ENCODE measurements at places on chromosomes 2 and 18.
A peak's percentile ranks its signal among the peaks of the same experiment; 100 is the strongest.

DNA sequence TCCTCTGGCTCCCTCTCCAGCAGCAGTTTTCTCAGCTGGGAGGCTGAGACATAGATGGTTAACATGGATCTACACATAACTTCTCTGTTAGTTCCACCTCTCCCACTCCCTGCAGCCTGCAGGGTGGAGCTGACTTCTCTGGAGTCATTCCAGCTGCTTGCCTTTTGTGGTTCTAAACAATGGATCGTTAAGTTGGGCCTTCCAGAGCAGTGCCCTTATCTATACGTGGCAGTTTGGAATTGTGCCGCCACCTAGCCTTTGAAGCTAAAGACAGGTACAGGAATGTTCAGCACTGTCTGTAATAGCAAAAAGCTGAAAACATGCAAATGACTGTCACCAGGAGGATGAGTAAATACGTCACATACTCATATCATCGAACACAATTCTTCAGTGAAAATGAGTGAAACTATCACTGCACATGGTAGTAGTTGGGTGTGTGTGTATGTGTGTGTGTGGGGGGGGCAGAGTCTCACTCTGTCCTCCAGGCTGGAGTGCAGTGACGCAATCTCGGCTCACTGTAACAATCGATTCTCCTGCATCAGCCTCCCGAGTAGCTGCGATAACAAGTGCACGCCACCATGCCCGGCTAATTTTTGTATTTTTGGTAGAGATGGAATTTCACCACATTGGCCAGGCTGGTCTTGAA is 50.3 kb downstream of the SH2D6 start:
- DNase-seq: no peak

GRCh38 chr2:16128746-16129610 is 188.6 kb downstream of the MYCN start:
- DNase-seq: no peak

- no peak for DNase-seq
Measured at GRCh38 chr18:37254236-37254754, 311.3 kb downstream of the CELF4 start.

DNA sequence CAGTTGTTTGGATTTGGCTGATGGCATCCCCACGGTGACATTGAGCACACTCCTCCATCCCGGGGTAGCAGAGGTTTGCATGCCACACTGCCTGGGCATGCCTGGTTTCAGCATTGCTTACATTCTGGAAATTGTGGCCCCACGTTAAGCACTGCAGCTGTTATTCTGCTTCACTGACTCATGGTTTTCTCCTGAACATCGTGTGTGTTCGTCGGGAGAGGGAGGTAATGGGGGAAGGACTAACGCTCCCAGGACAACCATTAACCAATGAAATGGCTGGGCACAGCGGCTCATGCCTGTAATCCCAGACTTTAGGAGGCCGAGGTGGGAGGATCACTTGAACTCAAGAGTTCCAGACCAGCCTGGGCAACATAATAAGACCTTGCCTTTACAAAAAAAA is 28.2 kb upstream of the YWHAQ start:
- no peak for DNase-seq

DNA sequence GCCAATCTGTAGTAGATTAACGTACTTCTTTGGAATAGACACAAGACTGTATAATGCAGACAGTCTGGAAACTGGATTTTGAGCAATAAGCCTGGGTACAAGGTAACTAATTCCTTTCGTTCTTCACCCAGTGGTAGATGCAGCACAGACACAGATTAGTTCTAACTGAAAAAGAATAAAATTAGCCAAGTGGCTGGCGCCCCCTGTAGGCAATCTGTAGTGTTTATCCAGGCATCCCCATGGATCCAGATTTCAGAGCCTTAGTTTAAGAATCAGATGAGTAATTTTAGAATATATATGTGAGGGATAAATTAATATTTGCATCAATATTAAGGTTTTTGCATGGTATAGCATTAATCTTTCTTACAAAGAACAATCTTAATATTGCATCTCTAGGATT is 563.9 kb downstream of the DCC start:
- DNase-seq: peak; percentile 30

GRCh38 chr18:2994603-2995432 is 18.1 kb downstream of the LPIN2 start:
- DNase-seq: no peak

DNA sequence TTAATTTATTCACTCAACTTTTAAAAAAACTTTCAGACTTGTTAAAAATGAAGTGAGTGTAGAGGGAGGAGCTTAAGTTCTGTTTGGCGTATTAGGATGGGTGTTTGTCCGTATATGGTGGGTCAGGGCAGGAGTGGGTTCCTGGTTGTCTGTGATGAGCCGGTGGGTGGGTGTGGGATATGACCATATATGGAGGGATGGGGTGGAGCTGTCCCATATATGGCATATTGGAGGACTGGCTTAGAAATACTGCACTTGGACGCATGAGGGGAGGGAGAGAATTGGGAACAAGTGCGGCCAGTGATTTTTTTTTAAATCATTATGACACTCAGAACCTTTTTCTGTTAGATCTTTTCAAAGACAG is 1.5 kb downstream of the KDM3A start:
- peak; percentile 90 for DNase-seq

DNA sequence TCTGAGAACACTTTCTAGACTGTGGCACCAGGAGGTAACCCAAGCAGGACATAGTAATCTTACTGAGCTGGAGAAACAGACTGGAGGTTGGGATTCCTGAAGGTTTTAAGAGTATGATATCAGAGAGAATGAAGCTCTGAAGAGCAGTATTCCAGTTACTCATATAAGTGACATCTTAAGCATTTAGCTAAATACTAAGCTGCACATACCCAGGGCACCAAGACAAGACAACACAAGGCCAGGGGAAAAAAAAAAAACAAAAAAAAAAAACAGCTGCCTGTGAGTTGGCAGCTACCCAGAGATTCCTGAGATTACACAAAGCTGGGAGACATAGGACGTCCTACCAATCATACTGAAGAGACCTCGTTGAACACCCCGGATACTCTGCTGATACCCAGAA is 175.8 kb downstream of the SRBD1 start:
- no peak for DNase-seq

- no peak for DNase-seq
Measured at GRCh38 chr2:38317725-38318124, 59.3 kb downstream of the ATL2 start.

GRCh38 chr2:46679761-46680160 is 200.4 kb downstream of the TMEM247 start:
- no peak for DNase-seq

DNA sequence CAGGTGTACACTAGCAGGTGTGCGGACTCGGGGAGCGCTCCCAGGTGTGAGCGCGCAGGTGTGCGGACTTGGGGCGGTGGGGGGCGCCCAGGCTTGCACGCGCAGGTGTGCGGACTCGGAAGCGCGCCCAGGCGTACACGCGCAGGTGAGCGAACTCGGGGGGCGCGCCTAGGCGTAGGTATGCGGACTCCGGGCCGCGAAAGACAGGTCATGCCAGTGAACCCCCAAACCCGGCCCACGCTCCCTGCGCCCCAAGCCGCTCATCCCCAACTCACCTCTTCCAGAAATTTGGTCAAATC is 342 bp downstream of the CYB5A start:
- DNase-seq: no peak

- no peak for DNase-seq
Measured at GRCh38 chr2:65937379-65938160, 497.4 kb upstream of the MEIS1 start.

DNA sequence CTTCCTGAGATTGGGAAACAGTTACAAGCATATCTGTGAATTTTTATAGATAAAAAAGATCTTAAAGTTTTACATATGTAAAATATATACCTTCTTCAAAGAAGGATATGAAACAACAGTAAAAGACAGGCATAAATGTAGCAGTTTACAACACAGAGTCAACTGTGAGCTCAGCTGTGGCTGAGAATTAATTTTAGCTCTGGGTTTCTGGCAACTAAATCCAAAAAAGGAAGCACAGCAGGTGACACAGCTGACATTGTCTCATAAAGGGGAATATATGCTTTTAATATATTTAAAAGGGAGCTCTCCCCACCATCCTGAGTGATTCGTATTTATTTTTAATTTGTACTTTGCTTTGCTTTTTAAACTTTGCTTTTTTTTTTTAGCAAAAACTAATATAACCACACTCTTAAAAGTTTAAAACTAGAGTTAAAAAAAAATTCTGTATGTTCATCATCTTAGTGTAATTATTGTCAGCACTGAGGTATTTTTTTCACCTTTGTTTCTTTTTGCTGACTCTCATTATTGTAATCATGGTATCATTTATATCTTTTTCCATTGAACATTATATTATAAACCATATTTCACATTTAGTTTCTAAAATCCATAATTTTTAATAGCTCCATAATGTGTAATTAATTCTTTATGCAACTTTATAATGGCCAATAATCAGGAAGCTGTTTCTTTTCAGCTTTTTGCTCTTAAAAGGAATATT is 6.7 kb downstream of the TUBB6 start:
- DNase-seq: no peak

GRCh38 chr2:5849562-5849961 is 157.4 kb downstream of the SOX11 start:
- no peak for DNase-seq

GRCh38 chr2:152566728-152567069 is 150.6 kb downstream of the PRPF40A start:
- DNase-seq: no peak

DNA sequence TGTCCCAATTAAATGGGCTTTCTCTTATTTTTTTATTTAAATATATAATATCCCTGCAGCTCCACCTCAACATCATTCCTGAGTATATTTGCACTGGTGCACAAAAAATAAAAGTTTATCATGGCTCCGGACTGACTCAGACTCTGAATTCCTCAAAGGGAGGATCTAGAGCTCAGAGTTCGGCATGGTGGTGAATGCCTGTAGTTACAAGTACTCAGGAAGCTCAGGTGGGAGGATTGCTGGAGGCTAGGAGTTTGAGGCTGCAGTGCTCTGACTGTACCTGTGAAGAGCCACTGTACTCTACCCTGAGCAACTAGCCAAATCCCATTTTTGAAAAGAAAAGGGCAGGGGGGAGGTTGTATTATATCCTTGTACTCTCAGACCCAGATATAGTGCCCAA is 52.8 kb upstream of the NRXN1 start:
- no peak for DNase-seq

DNA sequence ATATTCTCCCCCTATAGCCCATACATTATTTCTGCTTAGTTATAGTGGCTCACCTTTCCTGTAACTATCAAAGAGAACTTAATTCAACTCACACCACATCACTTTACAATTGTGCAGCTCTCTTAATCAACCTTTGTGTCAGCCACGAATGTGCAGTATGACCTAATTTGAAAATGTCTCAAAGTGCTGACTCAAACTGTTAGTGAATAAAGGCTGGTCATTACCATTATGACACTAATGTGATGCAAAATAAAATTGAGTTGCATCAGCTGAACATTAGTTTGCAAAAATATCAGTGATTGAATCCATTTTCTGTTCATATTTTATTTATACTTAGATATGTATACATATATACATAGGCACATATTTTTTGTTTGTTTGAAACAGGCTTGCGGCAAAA is 251.8 kb downstream of the MEIS1 start:
- DNase-seq: no peak

DNA sequence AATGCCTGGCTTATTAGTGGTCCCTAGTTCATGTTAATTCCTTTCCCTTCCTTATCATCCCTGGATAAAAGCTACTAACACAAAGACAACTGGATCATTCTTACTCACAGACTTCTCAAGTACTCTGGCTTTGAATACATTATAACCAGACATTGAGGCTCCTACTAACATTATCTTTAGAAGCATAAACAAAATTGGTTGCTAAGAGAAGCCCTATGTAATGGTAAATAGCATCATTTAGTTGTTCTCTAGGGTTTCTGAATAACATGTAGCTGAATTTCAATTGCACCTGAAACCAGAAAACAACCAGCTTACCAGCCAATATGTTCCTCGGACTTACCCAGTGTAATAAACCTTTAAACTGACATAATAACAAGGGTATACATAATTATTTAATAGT is 114.1 kb upstream of the NCKAP5 start:
- no peak for DNase-seq

GRCh38 chr2:133568598-133568997 is 335 bp upstream of the NCKAP5 start:
- no peak for DNase-seq

- DNase-seq: no peak
Measured at GRCh38 chr18:11906926-11907874, 917 bp downstream of the MPPE1 start.

GRCh38 chr18:57141208-57142129 is 5.4 kb upstream of the BOD1L2 start:
- DNase-seq: no peak

DNA sequence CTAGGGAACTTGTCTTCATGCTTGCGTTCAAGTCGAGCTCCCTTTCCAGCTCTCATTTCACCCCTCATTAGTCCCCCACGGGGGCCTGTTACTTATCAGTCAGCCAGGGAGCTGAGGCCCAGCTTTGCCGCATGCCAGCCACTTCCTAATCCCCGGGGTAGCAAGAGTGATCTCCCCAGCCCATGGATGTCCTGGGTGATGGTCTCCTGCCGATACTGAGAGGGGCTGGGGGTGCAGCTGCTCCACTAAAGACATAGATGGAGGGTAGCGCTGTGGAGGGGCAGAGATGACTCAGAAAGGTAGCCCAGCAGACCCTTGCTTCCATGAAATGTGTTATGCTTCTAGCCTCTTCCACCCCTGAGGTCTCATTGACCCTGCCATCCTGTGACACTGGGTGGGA is 314.0 kb upstream of the EPAS1 start:
- DNase-seq: no peak

DNA sequence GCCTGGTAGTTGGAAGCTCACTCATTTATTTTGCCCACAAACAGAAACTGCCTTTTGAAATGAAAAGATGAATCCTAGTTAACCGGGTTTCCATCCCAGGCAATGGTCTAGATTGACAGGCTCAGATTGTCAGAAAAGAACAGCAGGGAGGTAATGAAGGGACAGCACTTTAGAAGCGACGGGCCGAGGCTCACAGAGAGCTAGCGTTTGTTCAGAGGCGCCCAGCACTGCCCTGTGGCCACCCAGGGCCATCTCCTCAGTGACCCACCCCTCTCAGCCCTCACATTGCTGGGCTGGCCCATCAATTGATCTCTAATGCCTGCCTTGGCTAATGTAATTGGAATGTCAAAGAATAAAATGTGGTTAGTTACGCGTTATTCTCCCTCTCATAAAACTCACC is 304.8 kb downstream of the CDCA7 start:
- DNase-seq: no peak

GRCh38 chr18:77044866-77045664 is 87.5 kb downstream of the MBP start:
- no peak for DNase-seq
